ENCODE measurements at places on chromosomes 16 and 17.
A peak's percentile ranks its signal among the peaks of the same experiment; 100 is the strongest.

DNA sequence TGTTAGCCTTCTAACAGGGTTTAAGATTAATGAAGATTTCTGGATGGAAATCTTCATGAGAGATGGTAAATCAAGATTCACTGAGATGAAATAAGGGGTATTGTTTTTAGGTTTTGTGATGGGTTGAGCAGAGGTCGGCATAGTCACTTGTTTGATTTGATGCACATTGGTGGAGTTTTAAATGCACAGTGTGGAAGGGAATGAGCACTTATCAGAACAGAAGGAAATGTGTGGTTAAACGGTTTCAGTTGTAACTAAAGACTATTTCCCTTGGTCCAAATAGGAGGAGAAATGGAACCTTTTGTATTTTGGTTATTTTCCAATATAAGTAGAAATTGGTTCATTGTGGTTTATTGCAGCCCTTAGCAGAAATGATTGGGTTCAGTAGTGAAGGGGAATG is 34.1 kb downstream of the CBFB start:
- no peak for DNase-seq

GRCh38 chr17:48100591-48101011 is 677 bp downstream of the CBX1 start:
- DNase-seq, result no peak

DNA sequence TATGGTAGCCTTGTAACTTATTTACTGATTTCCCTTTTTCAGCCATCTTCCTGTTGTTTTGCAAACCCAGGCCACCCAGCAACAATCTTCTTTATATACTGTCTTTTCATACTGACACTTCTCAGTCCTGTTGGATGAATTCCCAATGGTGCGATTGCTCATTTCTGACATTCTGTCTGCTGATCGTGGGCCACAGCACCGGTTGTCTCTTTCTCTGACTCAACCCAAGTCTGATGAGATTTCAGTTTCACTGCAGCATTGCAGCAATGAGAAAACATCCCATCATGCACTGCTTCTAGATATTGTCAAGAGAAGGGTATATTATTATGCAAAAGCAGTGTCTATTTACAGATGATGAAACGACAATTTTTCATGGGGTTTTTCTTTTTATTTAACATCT is 349.2 kb upstream of the HSBP1 start:
- no peak for DNase-seq

DNA sequence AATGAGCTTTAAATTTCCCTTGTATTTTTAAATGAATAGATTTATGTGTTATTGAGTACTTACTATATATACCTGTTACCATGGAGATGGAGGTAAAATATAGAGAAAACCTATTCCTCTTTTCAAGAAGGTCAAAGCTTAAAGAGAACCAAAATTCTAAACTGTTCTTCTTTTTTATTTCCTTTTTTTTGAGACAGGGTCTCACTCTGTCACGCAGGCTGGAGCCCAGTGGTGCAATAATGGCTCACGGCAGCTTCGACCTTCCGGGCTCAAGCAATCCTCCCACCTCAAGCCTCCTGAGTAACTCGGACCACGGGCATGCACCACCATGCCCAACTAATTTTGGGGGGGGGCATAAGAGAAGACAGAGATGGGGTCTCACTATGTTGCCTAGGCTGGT is 25.0 kb upstream of the TMEM97 start:
- DNase-seq, result no peak

DNA sequence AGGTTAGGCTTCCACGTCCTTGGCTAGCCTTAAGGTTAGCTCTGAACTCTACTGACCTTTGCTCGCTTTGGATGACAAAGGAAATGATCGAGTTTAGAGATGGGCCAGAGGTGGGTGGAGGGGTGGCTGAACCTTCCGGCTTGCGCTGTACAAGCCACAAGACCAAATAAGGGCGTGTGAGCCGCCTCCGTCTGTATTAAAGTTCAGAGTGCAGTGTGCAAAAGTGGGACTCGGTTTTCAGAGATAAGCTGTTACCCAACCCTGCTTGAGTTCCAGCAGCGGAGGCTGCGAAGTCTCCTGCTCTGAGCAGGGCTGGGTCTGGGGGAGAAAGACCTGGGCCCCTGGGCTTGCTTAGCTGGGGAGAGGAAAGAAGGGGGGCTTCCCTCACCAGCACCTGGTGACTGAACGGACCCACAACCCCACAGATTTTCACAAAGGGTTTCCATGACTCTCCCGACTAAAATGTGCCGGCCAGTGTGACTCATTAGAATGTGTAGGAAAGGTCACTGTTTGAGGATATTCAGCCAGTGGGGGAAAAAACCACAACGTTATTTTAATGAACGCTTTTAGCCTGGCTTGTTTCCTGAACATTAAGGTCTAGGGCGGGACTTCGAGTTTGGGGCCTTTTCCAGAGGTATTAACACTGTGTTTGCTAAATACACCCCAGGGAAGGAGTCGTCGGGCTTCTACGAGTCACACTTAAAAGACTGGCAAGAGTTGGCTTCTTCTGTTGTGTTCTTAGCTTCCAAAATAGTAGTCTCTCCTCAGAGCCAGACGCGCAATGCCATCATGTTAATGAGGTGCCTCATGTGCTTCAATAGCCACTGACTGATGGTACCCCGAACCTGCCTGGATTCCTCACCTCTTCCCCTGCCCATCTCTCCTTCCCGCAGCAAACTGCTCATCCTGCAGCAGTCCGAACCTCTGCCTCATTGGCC is 67.0 kb downstream of the CENPV start:
- peak; percentile 60 for DNase-seq

GRCh38 chr17:50439008-50439407 is 13.0 kb downstream of the ACSF2 start:
- DNase-seq, result no peak

GRCh38 chr16:22174642-22175041 is 12.3 kb downstream of the SDR42E2 start:
- DNase-seq, result no peak

DNA sequence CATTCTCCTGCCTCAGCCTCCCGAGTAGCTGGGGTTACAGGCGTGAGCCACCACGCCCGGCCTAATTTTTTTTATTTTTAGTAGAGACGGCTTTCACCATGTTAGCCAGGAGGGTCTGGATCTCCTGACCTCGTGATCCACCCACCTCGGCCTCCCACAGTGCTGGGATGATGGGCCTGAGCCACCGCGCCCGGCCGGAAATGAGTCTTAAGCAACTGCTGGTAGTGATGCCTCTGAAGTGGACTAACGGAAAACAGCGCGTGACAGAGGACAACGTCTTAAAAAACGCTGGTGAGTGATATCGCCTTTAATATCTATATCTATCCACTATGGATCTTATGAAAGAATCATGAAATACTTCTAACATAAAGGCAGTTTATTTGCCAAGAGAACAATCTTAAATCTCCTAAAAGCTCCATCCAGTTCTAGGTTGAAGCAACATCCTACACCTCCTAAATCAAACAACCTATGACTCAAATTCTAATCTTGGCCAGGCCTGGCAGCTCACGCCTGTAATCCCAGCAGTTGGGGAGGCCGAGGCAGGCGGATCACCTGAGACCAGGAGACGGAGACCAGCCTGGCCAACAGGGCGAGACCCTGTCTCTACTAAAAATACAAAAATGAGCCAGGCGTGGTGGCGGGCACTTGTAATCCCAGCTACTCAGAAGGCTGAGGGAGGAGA is 69.8 kb downstream of the NXN start:
- no peak for DNase-seq

- no peak for DNase-seq
These were observed 444.0 kb downstream of the XYLT1 start for GRCh38 chr16:17026600-17027242.

GRCh38 chr16:8722025-8722348 is 47.6 kb downstream of the ABAT start:
- no peak for DNase-seq

DNA sequence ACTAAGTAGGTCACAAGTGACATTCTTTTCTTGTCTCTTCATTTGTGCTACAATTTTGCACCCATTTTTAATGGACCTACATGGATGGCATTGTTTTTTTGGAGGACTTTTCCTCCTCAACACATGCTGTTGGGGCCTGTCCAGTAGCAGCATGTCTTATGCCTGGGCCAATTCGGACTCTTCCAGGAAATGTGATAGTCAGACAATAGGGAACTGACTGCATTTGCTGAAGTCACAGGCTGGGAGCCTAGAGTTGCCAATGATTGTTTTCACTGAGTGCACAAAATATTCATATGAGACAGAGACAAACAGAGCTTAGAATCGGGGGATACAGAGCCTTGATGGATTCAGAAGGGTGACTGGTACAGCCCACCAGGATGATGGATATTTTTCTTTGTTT is 867.3 kb upstream of the GOT2 start:
- DNase-seq, result no peak

- DNase-seq, result no peak
These were observed 14.1 kb downstream of the CACNG4 start for GRCh38 chr17:66978514-66979061.

GRCh38 chr17:74768069-74768762 is 7.9 kb downstream of the NAT9 start:
- no peak for DNase-seq

GRCh38 chr17:5115673-5116651 is at the start of gene USP6:
Gene USP6, plus strand, starts transcription at chr17:5116032. Its CDS starts 14,336 bp downstream, at chr17:5130368.
- DNase-seq, result no peak

DNA sequence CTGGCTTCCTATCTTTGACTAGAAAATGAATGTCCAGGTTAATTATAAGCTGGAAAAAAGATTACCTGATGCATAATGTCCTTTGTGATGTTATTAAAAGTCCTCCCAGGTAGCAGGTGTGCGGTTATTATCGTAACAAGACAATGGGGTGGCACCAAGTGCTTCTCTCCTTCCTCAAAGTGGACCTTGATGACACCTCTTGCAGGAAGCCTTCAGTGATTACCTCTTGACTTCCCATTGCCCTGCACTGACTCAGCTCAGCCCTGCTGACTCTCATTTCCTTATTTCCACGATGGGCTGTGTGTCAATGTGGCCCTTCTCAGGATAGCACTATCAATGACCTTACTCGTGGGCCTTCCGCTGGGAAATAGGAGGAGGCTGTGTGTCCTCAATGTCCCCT is 477.4 kb upstream of the CCL2 start:
- no peak for DNase-seq

- no peak for DNase-seq
These were observed 405.6 kb downstream of the WWOX start for GRCh38 chr16:78505036-78505435.

- no peak for DNase-seq
These were observed 24.1 kb downstream of the ANKFN1 start for GRCh38 chr17:56177361-56177760.

DNA sequence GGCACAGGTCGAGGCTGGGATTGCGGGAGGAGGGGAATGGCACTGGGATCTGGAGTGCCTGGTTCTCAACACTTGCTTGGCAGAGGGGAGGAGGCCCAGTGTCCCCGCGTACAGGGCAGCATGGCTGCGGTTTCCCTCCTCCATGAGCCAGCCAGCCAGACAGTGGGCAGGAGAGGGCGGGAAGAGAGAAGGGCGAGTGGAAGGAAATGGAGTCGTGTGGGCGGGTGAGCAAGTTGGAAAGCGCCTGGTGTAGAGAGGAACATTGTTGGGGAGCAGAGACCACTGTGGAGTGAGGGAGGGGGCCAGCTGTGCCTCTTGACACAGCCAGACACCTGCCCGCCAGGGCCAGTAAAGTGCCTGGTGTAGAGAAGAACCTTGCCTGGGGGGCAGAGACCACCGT is 130.5 kb downstream of the OR1D5 start:
- no peak for DNase-seq

DNA sequence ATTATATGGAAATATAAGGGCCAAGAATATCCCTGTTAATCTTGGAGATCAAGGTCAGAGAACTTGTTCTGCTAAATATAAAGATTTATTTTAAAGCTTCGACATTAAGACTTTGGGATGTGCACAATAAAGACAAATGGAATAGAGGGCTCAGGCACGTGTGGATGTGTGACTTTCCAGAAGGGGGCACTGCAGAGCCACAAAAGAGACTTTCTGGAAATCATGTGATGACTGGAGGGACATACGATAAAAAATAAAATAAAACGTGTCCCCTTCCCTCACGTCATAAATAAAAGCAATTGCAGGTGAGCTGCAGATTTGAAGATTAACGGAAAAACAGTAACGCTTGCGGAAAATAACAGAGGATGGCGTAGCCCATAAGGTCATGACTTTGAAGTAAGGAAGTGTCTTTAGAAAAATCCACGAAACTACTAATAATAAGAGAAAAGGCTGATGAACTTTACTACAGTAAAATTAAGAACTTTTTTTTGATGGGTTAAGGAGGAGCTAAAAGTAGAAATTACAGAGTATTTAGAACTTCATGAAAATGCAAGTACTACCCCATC is 9.4 kb upstream of the ENGASE start:
- DNase-seq, result no peak

- no peak for DNase-seq
These were observed 36.3 kb downstream of the WWP2 start for GRCh38 chr16:69798466-69798865.

DNA sequence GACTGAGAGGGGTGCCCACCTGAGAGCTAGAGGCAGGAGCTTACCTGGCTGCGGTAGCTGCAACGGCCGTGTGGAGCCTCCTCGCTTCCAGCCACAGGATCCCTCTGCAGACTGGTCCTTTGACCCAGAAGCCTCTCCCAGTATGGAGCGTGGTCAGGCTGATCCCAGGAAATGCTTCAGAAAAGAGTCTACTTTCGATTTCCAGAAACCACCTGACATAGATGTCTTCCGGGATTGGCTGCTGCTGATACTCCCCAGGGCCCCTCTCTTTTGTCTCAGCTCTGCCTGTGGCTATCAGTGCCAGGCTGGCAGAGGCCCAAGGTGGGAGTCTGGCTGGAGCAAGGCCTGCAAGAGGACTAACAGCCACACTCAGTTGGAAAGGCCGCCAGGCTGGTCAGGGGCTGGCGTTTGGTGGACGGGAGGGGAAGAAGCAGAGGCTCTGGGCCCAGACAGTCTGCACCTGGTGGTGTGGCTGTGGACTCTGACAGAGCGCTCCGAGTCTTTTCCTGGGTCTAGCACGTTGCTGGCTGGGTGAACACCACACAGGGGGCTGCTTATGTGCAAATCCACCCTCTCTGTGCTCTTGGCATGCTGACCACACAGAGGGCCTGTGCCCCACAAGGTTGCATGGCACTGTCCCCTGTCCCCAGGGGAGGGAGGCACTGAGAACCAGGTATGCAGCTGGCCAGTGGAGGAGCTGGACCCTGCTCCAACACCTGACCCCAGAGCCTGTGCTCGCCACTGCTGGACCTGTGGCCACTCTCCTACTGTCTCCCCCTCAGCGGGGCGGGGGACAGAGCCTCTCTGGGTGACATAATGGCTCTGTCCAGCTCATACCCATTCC is at the start of gene LGALS3BP:
LGALS3BP (minus strand) TSS at position 144 of the 844 bp plus-strand sequence. CDS start 2,732 bp downstream, outside the sequence.
- DNase-seq, result no peak

- DNase-seq, result no peak
These were observed 2.4 kb downstream of the YPEL2 start for GRCh38 chr17:59333836-59334235.

DNA sequence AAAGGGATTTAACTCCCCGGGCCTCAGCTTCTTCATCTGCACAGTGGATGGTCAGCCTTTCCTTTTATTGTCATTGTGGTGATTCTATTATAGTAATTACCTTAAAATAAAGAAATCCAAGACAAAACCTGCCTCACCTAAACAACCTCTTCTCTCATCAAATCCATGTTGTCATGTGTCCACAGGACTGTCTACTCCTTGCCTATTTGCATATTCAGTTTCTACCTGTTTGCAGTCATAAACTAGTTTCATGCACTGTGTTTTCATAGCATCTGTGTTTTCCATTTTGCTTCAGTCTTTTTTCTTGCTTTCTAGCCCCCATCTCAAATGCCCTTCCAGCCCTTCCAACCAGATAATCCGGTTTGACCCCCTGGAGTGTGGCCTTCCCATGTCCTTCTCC is 44.3 kb upstream of the CPNE2 start:
- no peak for DNase-seq

- DNase-seq, result no peak
These were observed 79.2 kb downstream of the MYH11 start for GRCh38 chr16:15777533-15778203.

GRCh38 chr16:89257281-89257731 is 39.8 kb downstream of the ZNF778 start:
- no peak for DNase-seq

Measured in stimulated activated CD8-positive, alpha-beta memory T cell treated with anti-CD3 and anti-CD28 coated beads, Interleukin-4, amount 100 ng/mL, for 1 hour (primary cell).